Fibroblast of skin of left quadriceps (primary cell): ENCODE measurements at places on chromosomes 13 and 19.
A peak's percentile ranks its signal among the peaks of the same experiment; 100 is the strongest.

- DNase-seq: peak; percentile 45
Observed at GRCh38 chr13:101649488-101650126, 197.1 kb downstream of the ITGBL1 start.

GRCh38 chr19:40388481-40388880, 1.5 kb downstream of the HIPK4 start:
- no peak for DNase-seq

- DNase-seq: no peak
Observed at GRCh38 chr13:94177041-94177440, 302.4 kb downstream of the DCT start.

- no peak for DNase-seq
Observed at GRCh38 chr19:4303819-4304537, 420 bp upstream of the FSD1 start.

GRCh38 chr19:48182434-48182833, 12.0 kb downstream of the ZSWIM9 start:
- DNase-seq: no peak

DNA sequence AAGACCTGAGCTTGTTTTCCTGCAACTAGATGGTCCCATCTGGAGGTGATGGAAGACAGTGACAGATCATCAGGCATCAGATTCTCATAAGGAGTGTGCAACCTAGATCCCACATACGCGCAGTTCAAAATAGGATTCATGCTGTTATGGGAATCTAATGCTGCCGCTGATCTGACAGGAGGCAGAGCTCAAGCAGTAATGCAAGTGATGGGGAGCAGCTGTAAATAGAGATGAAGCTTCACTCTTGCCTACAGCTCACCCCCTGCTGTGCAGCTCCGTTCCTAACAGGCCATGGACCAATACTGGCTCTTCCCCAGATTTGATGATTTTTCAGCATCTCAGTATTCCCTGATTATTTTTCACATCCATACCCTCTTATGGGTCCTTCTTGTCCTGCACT, 208.4 kb upstream of the RXFP2 start:
- no peak for DNase-seq
